ENCODE measurements at places on chromosomes 12 and 14.

- no peak for DNase-seq
Observed at GRCh38 chr12:24404086-24404815, 454.8 kb upstream of the SOX5 start.

DNA sequence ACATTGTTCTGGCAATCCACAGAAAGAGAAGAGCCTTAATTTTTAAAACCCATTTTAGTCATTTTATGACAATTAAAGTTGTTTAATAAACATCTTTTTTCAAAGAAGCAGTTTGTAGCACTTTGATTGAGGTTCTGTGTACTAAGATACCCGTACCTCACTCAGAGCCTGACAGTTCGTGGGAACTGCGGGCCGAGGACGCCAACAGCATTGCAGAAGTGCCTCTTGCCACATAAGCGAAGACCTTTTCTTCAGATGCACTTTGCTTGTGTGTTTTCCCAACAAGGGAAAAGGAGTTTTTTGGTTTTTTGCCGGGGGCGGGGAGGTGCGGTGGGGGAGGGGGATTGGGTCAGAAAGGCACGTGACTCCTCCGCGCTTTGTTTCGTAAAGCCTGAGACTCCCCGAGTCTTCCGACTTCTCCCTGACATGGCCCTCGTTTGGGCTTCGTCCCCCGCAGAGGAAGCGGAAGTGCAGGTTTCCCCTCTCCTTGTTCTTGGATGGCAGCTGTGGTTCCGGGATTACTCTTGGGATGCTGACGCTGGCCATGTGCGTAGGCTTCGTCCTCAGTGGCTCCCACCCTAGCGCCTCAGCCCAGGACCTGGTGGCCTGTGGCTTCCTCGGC lies 70.8 kb downstream of the WDR20 start:
- no peak for DNase-seq

GRCh38 chr12:90017316-90017715 lies 308.7 kb upstream of the ATP2B1 start:
- DNase-seq = no peak

GRCh38 chr14:34340025-34340625 lies 121.9 kb downstream of the SPTSSA start:
- DNase-seq = no peak

DNA sequence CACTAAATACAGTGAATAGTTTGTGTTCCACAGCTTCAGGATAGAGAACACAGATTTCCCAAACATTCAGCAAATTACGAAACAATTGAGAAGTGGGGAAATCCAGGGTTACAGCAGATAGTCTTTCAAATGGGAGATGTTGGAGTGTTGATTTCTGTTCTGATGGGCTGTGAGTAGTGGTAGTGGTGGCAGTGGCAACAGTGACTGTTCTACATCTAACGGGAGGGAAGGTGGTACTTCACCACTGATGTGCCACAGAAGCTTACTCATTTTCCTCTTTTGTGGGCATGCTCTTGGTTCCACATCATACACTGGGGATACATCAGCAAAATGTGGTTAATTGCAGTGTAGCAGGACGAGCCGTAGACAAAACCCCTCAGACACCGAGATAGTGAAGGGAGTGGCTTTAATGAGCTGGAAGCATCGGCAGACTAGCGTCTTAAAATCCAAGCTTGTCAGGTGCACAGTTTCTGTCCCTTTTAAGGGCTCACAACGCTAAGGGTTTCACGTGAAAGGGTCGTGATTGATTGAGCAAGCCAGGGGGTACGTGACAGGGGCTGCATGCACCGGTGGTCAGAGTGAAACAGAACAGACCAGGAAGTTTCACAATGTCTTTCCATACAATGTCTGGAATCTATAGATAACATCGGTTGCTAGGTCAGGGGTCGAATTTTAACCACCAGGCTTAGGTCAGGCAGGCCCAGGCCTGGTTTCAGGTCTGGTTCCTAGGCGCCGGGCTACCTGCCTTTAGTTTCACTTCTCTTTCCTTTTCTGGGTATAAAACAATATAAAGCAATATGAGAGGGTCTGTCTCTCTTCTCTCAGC lies 330.6 kb upstream of the FBXO33 start:
- DNase-seq = no peak

Measured in coronary artery (tissue), 2 donors.